CD4-positive, alpha-beta T cell treated with Interleukin-21 for 1 hour (primary cell): ENCODE measurements at places on chromosomes 1 and 21.

GRCh38 chr1:26058052-26058595, 9.3 kb downstream of the TRIM63 start:
- no peak for DNase-seq

DNA sequence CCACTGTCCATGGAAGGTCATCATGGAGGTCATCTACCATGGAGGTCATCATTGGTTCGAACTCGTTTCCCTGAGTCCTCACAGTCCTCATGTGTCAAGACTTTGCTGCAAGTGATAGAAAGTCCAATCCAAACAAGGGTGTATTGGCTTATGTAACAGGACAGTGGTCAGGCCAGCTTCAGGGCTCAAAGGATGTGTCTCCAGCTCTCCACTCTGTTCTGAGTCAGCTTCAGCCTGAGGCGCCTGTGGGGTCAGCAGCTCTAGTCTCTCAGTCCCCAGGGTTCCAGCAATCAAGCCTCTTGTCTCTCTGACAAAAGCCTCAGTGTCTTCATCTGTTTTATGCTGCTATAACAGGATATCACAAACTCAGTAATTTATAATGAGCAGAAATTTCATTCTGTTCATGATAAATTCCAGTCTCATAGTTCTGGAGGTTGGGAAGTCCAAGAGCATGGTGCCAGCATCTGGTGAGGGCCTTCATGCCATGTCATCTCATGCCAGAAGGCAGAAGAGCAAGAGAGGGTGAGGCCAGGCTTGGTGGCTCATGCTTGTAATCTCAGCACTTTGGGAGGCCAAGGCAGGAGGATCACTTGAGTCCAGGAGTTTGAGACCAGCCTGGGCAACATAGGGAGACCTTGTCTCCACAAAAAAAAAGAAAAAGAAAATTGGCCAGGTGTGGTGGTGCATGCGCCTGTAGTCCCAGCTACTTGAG, 19.5 kb downstream of the A3GALT2 start:
- no peak for DNase-seq

- no peak for DNase-seq
These were observed 129.7 kb downstream of the VPS13D start for GRCh38 chr1:12359359-12360133.

GRCh38 chr1:178818416-178818815, 52.5 kb downstream of the ANGPTL1 start:
- DNase-seq, result no peak

DNA sequence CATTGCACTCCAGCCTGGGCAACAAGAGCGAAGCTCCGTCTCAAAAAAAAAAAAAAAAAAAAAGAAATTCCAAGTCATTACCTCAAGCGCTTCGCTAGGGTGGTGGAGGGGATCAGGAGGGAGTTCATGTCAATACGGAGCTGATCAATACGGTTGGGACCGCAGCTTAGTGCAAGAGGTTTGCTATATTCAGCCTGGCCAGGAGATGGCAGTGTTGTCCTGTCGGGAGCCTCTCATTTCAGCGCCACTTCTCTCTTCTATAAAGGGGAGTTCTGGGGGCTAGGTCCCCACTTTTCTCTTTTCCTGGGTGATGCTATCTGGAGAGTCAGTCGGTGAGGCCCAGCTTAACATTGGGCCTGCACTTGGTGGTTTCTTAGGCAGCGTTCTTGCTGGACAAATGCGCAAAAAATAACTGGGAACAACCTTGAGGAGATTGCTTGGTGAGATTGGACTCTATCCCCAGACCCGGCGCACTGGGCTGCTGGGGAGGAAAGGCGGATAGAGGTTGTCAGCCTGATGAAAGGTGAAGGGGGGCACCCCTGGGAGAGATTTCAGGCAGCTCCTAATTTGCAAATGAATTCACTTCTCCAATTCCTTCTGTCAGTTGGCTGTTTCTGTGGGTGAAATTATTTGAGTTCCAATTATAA, 40.4 kb downstream of the KIAA0040 start:
- DNase-seq, result peak; percentile 70
